Stimulated activated CD4-positive, alpha-beta T cell treated with anti-CD3 and anti-CD28 coated beads, TNF-alpha, amount 100 ng/mL, for 48 hours (primary cell): ENCODE measurements at places on chromosomes 3 and 15.

- DNase-seq = no peak
Observed at GRCh38 chr15:69515926-69516325, 63.3 kb downstream of the RPLP1 start.

DNA sequence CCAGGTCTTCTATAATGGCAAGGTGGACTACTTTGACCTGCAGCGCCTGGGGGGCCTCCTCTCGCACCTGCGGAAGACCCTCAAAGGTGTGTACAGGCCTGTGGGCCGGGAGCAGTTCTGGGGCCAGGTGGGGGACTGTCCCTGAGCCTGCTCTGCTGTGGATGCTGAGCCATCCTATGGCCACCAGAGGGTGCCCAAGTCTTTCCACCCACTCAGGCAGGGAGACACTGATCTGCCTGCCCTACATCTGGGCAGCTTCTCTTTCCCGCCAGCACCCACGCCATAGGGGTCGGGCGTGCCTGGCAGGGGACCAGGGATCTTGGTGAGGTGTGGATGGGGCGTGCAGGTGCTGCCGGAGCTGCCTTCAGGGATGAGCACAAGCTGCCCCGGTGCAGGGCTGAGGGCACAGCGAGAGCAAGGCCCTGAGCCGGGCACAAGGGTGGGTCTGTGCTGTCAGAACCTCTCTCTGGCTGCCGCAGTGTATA lies 14.1 kb downstream of the RNF123 start:
- no peak for DNase-seq

DNA sequence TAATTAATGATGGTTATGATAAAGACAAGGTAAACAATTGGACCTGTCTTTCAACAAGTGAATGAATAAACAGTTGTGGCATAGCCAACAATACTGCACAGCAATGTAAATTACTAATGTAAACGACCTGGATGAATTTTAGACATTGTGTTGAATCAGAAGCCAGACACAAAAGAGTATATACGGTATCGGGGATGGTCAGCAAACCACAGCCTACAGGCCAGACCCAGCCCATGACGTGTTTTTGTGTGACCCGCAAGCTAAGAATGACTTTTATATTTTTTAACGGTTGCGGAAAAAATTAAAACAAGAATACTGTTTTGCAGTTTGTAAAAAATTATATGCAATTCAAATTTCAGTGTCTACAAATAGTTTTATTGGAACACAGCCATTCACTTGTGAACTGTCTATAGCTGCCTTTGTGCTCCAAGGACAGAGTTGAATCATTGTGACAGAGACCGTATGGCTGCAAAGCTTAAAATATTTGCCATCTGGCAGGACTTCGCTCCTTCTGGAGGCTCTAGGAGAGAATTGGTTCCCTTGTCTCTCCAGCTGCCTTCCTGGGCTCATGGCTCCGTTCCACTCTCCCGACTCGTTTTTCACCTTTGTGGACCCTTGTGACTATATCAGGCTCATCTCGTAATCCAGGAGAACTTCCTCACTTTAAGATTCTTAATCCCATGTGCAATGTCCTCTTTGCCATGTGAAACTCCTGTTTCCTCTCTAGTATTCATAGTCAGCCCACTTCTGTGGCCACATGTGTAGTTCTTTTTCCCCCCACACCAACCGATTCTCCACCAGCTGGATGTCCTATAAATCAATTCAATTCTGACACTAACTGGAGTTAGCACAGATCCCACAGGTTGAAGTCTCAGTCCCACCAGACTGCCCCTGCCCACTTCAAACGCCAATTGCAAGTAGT lies 72.7 kb downstream of the CMTM8 start:
- no peak for DNase-seq

GRCh38 chr15:39345176-39345575 lies 235.7 kb upstream of the THBS1 start:
- DNase-seq = no peak
